Prostate gland (tissue), 2 donors: ENCODE measurements at places on chromosomes 11 and 22. TPM values are rescaled to one million over a fixed set of nuclear protein-coding genes. Genes with fewer than 3 reads are reported as not detected.

DNA sequence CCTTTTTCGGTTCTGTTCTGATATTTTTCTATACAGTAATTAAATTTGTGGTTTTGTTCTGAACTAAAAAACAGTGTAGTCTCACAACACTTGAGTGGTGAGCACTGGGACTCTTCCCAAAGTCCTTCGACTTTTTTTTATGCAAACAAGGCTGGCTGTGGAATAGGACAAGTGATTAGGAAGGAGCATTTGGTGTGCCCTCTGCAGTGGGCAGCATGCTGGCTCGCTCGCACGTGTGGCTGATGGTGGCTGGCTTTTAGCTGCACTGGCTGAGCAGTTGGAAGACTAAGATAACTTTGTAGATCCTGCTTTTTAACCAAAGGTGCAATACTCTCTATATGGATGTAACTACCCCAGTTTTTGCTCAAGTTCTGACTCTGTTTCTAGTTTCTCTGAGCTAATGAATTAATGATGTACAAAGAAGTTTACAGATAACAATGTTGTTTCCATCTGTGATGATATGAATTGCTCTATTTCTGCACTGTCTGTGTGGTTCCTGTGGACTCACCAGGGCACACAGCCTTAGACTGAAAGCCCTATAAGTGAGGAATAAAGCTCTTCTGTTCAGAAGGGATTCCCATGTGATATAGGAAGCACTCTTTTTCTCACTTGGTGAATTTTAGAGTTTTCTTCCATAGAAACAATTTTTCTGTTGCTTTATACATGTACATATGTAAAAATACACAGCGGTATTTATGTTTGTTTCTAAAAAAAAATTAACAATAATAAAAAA is 143.1 kb upstream of the RASSF10 start:
- DNase-seq = no peak

DNA sequence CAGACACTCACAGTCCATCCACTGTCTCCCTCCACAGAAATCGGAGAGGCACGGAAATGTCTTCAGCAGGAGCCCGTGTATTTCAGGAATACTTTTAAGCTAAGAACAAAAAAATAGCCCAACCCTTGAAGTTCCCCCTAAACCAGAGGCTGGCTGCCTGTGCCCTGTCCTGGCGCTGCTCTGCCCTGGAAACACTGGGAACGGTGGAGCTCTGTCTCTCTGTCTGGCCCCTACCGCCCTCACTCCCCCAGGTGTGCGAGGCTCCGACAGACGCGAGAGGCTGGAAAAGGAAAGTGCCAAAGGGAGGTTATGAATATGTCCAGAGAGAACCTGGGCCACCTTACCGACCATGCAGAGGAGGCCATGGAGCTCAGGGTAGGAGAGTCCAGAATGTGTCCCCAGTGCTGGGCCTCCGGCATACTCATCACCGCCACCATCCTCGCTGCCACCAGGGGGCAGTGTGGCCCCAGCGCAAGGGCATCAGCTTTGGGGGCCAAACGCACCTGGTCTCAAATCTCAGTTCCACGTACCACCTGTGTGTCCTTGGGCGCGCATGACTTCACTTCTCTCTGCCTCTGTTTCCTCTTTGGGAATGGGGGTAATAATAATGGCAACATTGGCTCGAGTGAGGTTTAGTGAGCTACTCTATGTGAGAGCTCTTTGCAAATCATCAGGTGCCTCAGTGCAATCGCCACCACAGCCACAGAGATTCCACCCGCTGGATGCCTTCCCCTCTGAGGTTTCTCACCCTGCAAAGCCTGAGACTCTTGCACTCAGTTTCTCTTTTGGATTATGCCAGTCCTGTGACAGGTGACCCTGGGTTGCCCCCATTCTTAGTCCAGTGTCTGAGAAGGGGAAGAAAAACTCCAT is 10.4 kb upstream of the SLCO2B1 start:
- DNase-seq = peak; percentile 29

DNA sequence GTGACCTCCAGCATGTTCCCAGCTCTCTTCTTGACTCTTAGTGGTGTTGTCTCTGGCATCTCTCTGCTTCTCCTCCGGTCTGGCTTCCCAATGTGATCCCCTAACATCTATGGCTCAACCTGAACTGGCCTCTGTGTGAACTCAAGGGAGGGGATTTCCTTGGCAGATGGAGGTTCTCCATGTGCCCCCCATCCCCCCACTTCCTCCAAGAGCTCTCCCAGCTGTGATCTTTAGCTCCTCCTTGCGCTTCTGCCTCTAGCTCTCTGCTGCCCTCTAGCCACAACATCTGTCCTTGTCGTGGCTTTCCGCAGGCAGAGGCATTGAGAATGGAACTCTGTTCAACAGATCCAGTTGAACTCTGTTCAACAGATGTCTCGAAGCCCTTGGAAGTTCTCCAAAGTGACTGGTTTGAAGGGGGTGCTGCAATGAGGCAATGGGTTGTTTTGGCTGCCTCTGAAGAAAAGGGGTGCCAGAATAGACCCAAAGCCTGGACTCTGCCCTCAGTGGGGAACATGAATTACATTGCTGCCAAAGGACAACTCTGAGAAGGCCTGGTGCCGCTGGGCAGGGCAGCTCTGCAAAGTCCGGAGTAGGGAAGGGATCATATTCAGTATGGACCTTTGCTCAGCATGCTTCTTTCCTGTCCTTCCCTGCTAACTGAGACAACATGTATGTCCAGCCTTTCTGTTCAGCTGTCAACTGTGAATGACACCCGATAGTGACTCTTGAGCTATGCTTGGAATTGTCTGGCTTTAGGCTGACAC is 61.9 kb downstream of the ADM start:
- peak; percentile 44 for DNase-seq

GRCh38 chr11:16669799-16670415 is 68.5 kb upstream of the C11orf58 start:
- DNase-seq = no peak

GRCh38 chr11:12778240-12778905 is 104.2 kb downstream of the TEAD1 start:
- DNase-seq = no peak

- DNase-seq = no peak
Observed at GRCh38 chr11:45289369-45289768, 3.2 kb upstream of the SYT13 start.

DNA sequence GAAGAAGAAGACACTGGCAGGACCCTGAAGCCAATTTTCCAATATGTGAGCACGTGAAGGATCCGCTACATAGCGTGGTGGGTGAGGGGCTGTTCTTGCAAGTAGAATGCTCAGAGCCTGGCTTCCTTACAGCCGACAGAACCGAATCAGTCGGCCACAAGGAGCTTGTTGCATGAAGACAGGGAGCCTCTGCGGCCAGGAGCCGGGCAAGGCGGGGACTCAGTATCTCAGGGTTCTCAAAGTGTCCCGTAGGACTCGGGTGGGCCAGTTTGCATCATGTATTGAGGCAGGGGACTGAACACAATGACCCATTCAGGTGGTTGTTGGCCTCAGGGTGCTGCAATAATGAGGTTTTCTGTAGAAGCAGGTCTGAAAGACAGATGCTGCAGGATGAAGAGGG is 289.5 kb downstream of the NTM start:
- DNase-seq = no peak

- no peak for DNase-seq
Observed at GRCh38 chr11:8544807-8545206, 49.2 kb downstream of the STK33 start.

DNA sequence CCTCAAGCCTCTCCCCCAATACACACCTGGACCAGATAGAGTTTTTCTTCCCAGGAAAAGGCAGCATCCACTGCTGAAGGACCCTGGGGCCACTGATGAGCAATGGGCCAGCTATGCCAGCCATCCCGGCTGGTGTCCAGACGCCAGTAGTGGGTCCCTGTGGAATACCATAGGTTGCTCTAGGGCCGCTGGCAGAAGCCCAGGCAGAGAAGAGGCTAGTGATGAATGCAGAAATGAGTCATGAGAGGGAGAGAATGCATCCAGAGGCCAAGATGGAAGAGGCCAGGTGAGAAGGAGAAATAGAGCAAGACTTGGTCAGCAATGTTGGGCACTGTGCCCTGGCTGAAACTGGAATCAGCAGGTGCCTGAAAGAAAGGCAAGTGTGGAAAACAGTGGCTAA is 8.9 kb downstream of the HPX start:
- DNase-seq = no peak

DNA sequence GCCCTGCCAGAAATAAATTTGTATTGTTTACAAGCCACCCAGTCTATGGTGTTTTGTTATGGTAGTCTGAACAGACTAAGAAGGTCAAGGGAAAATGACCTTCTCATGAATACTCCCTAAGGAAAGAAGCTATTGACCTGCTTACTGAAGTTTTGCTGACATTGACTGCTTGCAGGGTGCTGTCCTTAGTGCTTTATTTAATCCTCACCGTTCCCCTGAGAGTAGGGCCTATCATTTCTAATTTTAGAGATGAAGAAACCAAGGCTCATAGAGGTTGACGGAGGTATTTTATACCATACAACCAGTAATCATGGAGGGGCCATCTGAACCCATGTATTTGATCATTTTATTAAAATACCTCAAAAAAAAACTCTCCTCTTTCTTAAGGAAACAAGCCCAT is 66.7 kb upstream of the INCENP start:
- no peak for DNase-seq

GRCh38 chr11:120514541-120515121 is 3.1 kb downstream of the GRIK4 start:
- no peak for DNase-seq

GRCh38 chr11:37804666-37805065 is 1206.6 kb upstream of the RAG2 start:
- no peak for DNase-seq

- DNase-seq = no peak
Observed at GRCh38 chr11:92810423-92811064, 158.9 kb upstream of the MTNR1B start.

The PYGM gene
- total RNA-seq = 22.4 TPM

The OR10A2 gene
- not detected for total RNA-seq

The EXPH5 gene
- 6.6 TPM for total RNA-seq

The GPR83 gene
- not detected for total RNA-seq

The INS gene
- total RNA-seq = not detected

The MMP3 gene
- not detected for total RNA-seq

The RAB38 gene
- 1.8 TPM for total RNA-seq

The MYO18B gene
- total RNA-seq = 3.1 TPM
